Activated naive CD4-positive, alpha-beta T cell treated with Interleukin-2 at 50 U/mL for 16 hours (primary cell): ENCODE measurements at places on chromosomes 13 and 19.

GRCh38 chr19:33175886-33176669 is 18.1 kb upstream of the LRP3 start:
- peak; percentile 4 for DNase-seq

GRCh38 chr13:56515441-56515840 is 625.3 kb upstream of the PRR20A start:
- DNase-seq, result no peak

- DNase-seq, result no peak
These were observed 84.1 kb downstream of the MIPEP start for GRCh38 chr13:23805122-23805521.

GRCh38 chr13:38941353-38941945 is 49.2 kb downstream of the STOML3 start:
- DNase-seq, result no peak

DNA sequence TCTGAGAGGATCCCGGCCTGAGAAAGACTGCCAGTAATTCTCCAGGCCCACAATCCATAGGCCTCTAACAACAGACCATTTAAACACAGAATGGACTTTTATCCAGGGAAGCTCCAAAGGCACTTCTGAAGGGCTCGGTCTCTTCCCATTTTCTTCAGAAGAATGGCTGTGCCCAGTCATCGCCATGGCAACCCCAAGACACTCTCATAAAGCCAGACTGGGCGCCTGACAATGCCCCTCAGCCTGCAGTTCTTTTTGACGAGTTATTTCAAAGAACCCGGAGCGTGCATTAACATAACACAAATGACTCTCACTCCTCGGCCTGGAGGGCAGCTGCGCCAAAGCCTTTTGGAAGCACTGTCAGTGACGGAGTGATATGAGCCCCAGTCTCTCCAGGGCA is 61.0 kb downstream of the RASA3 start:
- no peak for DNase-seq

- DNase-seq, result no peak
These were observed 2.5 kb downstream of the HDGFL2 start for GRCh38 chr19:4474514-4475022.

DNA sequence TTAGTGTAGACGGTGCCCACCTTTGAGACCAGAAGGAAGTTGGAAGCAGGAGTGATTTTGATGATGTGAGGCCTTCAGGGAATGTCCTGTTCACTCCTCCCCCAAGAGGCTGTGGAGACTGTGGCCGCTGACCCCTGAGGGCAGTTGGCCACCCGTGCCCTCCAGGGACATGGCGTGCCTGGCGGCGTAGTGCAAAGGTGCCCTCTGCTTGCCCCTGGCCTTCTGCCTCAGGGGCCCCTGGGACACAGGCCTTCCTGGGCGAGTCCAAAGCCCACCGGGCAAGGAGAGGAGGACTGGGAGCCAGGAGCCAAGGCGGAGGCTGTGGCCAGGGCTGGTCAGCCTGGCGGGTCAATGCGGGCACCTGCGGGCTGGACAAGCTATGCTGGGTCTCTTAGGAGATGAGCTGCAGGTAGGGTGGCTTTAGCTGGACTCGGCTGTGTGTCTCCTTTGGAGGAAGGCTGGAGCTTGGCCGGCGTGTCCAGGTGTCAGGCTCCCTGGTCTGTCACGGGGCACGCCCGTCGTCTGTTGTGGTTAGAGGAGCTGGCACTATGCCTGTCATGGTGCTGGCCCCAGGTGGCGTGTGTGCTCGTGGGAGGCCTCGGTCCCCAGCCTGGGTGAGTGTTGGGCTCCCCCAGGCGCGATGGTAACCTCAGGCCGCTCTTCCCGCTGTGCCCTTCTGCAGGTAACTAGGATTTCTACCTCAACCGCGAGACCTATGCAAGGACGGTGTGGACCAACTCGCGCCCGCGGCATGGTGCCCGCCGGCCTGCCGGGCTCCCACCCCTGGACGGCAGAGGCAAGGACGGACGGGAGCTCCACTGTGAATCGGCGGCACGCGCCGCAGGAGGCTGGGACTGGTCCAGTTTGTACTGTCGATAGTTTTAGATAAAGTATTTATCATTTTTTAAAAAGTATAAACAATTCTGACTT is 6.8 kb downstream of the PLEKHJ1 start:
- DNase-seq, result no peak

DNA sequence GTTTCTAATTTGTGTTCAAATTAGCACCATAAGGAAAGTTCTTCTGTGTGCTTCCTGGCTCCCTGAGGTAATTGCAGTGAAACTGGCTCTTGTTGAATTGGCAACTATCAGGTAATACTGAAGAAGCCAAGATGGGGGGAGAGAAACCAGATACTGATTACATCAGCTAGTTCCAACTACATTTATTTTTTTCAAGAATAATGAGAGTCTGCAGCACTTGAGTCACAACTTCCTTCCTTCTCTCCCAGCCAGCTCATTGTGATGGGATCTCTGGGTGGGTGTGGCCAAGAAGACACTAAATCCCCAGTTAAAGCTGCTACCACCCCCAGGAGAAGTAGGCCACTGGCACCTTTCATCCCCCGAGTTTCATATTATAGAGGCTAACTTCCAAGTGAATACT is 100.7 kb upstream of the RXFP2 start:
- no peak for DNase-seq

DNA sequence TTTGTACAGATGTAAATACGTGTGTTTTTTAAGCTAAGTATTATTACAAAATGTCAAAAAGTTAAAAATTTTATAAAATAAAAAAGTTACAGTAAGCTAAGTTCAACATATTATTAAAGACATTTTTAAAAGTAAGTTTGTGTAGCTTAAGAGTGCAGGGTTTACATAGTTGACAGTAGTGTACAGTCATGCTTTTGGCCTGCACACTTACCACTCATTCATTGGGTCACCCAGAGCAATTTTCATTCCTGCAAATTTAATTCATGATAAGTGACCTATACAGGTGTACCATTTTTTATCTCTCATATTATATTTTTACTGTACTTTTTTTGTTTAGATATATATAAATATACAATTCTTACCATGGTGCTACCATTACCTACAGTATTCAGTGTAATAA is 769.9 kb upstream of the SLITRK6 start:
- no peak for DNase-seq

- no peak for DNase-seq
These were observed 298 bp upstream of the FAM98C start for GRCh38 chr19:38402623-38402966.

- DNase-seq, result peak; percentile 54
These were observed 3.6 kb downstream of the ADGRE1 start for GRCh38 chr19:6890938-6891337.

GRCh38 chr13:97454699-97455098 is 20.7 kb downstream of the RAP2A start:
- no peak for DNase-seq

GRCh38 chr19:55669418-55670279 is 5.4 kb upstream of the EPN1 start:
- no peak for DNase-seq

- peak; percentile 30 for DNase-seq
These were observed 23.3 kb downstream of the PRR12 start for GRCh38 chr19:49614096-49614833.

DNA sequence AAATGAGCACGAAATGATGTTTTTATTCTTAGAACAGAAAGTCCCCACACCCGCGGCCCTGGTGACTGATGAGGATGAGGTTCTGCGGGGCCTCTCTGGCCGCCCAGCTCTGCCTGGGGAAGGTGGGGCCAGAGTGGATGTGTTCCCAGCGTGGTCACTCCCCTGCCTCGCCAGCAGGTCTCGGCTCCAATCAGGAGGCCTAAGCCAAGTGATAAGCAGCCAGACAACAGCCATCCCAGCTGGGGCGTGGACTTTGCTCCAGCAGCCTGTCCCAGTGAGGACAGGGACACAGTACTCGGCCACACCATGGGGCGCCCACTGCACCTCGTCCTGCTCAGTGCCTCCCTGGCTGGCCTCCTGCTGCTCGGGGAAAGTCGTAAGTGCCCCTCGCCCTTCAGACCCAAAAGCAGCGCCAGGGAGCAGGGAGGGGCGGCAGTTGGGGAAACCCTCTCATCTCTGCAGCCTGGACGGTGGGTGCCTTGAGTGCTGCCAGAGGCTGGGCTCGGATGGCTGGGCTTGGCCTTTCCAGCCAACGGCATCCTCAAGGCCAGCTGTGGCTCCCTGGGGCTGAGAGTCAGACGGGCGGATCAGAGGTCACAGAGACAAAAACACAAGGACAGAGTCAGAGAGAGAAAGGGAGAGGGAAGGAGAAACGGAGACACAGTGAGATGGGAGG is at the start of gene F10:
F10 (plus strand) TSS at position 250 of the 676 bp plus-strand sequence; CDS start at position 307, 57 bp downstream.
- no peak for DNase-seq

DNA sequence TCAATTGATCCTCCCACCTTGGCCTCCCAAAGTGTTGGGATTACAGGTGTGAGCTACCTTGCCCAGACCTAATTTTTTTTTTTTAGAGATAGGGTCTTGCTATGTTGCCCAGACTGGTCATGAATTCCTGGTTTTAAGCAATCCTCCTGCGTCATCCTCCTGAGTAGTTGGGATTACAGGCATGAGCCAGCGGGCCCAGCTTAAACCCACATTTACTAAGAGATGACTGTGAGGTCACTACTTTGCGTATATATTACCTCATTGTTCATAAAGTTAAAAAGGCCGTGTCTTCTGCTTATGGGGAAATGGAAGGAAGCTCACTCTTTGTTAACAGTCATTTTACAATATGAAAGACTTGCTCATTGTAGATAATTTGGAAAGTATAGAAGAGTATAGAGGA is 39.6 kb upstream of the C1QTNF9 start:
- no peak for DNase-seq

DNA sequence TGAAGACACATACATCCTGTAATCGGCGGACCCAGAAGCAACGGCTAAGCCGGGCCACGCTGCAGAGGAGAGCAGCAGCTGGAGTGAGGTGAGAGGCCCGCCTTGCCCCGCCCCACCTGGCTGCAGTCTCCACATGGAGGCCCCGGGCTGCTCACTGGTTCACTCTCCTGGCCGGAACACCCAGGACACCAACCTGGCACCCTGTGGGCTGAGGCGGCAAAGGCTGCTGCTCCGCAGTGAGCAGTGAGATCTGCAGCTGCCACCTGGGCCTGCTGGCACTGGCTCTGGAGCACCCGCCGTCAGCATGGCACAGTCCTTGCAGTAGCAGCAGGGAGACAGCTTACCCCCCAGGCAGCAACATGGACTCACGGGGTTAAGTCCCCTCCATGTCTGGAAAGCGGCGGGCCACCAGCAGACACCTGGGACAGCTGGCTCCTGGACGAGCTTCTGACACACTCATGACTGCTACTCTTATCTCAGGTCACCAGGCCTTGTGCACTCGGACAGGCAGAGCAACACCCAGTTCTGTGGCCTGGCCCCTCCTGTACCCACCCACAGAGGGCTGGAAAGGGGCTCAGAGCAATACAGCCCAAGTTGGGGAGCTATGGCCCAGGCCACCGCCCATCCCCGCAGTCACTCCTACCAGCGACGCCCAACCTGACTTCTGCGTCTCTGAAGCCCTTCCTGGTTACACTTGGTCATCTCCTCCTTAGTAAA is 13.2 kb upstream of the KPTN start:
- no peak for DNase-seq

DNA sequence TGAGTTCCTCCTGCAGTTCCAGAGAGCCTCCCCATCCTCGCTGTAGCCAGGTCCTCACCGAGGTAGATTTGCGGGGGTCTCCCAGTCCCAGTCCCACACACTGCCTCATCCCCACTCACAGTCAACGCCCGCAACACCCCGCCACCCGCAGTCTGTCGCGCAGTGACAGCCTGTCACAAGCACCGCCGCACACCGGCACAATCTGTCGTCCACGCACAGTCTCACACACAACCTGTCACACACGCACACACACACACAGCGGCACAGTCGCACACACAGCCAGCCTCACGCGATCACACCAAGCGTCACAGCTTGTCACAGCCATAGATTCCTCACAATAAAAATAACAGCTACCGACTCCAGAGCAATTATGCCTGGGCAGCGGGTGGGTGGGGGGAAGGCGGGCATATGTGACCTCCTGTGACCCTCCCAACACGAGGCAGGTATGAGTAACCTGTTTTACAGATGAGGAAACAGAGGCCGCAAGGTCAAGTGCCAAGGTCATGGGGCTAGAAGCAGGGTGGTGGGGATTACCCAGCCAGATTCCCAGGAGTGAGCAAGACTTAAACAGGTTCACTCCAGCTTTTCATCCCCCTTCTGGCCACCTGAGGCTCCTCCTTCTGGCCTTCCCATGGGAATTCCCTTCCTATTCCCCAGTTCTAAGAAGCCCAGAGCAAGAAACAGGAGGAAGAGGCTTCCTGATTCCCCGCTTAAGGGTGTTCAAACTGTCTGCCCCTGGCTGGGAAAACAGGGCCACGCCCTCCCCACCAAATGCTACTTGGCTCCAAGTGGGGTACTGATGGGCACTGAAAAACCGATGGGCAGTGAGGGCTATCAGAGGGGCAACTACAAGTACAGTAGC is 13.9 kb downstream of the NFIX start:
- no peak for DNase-seq

DNA sequence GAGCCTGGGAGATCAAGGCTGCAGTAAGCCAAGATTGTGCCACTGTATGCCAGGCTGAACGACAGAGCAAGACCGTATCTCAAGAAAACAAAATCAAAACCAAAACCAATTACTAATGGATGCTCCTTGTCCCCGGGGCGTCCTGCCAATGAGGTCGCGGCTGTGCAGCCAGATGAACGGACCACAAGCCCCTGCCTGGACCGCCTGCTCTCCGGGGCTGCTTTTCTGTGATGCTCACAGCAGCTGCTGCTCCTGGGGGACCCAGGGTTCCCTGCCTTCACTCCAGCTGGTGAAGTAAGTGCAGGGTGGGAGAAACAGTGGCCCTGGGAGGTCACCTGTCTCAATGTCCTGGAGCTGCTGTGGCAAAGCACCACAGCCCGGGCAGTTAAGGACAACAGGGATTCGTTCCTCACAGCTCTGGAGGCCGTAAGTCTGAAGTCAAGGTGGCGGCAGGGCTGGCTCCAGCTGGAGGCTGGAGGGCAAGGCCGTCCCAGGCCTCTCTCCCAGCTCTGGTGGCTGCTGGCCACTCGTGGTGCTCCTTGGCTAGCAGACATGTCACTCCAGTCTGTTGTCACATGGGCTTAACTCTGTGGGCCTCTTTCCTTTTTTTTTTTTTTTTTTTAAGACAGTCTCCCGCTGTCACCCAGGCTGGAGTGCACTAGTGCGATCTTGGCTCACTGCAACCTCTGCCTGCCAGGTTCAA is 10.1 kb downstream of the COPE start:
- DNase-seq, result no peak

- DNase-seq, result no peak
These were observed 116.3 kb downstream of the RAB20 start for GRCh38 chr13:110445183-110445582.

- DNase-seq, result no peak
These were observed 2117.6 kb downstream of the PCDH9 start for GRCh38 chr13:65112531-65112941.

DNA sequence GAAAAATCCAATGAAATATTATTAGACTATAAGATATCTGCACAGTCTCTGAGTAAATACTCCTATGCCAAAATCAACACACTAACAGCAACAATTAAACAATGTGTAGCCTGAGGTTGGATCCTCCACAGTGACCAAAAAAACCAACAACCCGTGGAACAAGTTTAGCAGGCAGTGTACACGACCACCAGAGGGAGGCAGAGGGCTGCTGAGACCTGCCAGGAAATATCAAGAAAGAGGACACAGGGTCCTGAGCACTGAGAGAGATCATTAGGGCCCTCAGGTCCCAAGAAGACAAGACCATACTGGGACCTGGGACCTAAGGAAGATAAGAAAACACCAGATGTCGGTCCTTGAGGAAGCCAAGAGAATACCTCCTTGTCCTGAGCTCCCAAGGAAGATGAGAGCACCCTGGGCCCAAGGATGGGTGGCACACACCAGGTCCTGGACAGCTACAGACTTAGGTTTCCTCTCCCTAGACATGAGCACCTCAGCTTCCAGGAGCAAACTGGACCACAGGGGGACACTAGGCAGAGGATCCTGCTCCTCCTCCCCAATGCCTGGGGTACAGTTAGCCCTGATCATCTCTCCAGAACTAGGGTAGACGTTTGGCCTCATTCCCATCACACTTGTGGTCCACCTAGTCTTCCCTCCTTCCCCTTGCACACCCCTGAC is 822 bp upstream of the ZNF274 start:
- DNase-seq, result peak; percentile 68
